ENCODE measurements at places on chromosomes 1 and 21.

GRCh38 chr1:178939338-178940067, 68.6 kb upstream of the ANGPTL1 start:
- no peak for DNase-seq

GRCh38 chr21:16597753-16598152, 868.0 kb downstream of the USP25 start:
- DNase-seq: no peak

DNA sequence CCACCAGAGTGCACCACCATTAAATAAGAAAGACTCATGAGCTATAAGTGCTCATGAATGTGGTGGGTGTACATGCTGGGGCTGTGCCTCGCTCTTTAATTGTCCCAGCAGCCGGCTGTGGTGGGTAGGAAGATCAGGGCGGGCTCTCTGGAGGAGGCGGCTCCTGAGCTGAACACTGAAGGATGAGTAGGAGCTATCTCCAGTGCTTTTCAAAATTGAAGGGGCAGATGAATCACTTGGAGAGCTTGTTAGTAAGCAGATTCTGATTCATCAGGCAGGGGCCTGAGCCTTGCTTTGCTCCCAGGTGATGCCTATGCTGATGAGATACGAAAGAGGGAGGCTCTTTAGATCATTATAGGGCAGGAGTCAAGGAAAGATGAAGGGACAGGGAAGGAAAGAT, 54.1 kb downstream of the ETS2 start:
- no peak for DNase-seq

- no peak for DNase-seq
Observed at GRCh38 chr1:202251424-202252256, 58.0 kb downstream of the LGR6 start.

DNA sequence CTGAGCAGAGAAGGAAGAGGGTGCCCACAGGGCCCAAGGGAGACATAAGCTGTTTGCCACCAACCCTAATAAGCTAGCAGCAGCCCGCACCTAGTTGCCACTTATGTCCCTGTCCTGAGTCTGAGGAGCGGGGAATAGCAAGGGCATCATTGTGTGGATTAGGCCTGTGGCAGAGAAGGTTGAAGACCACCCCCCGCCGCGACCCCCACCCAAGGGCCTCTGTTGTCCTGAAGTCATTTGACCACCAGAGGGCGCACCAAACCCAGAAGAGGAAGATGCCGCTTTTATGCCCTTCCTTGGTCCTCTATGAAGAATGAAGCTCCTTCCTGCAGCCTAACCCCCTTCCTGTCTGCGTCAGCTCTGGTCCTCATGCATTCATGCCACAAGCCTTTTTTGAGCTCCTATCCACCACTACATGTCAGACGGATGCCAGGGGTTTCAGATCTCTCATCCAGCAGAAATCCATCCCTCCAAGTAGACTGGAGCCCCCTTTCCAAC, 16.6 kb downstream of the RHBG start:
- peak; percentile 60 for DNase-seq

- no peak for DNase-seq
Observed at GRCh38 chr21:46028573-46029091, 47.1 kb downstream of the COL6A1 start.

- no peak for DNase-seq
Observed at GRCh38 chr1:221279146-221279545, 399.9 kb downstream of the HLX start.

DNA sequence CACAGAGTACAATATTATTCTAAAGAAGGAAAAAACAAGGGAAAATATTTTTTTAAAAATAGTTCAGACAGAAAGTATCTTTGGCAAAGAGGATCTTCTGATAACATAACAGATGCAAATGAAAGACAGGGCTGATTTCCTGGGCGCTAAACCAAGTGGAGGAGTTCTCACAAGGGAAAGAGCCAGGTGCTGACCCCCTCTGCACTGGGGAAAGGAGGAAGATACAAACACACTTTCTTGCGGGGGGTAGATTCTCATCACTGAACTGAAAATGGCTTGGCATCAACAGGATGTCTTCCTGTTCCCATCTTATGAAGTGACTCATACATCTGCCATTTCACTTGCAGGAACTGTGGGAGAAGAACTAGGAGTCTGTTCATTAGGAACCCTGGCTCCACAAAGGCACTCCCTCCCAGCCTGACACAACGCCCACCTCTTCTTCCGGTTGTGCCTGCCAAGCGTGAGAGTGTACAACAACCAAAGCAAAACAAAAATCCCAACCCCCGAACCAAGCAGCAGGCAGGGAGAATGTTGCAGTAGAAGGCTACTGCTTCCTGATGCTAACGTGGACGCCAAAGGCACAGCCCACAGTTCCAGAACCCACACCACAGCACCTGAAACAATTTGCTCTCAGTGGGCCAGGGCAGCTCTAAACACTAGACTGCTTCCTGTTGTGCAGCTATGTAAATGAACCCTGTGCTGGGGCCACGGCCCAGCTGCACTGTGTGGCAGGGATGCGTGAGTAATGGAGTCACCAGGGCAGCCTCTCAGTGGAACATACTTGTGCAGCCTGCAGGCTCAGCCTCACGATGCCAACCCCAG, 51.0 kb downstream of the GADD45A start:
- DNase-seq: no peak
